ENCODE measurements at places on chromosomes 2 and 18.
A peak's percentile ranks its signal among the peaks of the same experiment; 100 is the strongest.

DNA sequence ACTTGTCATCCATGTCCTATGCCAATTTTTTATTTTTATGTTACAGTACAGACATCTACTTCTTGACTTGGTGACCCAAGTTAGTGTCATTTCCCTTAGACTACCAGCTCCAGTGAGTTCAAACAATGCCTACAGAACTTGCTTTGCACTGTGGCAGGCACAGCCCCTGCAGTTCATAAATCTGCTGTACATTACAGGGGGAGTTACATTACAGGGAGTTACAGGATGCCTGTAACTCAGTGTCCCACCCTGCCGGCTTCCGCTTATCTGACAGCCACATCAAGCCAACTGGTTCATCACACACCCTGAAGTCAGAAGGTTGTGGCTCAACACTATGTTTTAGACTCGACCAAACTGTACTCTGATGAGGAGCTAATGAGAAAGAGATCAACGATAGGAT, 7.8 kb upstream of the NPAS2 start:
- no peak for DNase-seq

GRCh38 chr2:128304715-128305554, 13.7 kb downstream of the HS6ST1 start:
- peak; percentile 55 for DNase-seq

DNA sequence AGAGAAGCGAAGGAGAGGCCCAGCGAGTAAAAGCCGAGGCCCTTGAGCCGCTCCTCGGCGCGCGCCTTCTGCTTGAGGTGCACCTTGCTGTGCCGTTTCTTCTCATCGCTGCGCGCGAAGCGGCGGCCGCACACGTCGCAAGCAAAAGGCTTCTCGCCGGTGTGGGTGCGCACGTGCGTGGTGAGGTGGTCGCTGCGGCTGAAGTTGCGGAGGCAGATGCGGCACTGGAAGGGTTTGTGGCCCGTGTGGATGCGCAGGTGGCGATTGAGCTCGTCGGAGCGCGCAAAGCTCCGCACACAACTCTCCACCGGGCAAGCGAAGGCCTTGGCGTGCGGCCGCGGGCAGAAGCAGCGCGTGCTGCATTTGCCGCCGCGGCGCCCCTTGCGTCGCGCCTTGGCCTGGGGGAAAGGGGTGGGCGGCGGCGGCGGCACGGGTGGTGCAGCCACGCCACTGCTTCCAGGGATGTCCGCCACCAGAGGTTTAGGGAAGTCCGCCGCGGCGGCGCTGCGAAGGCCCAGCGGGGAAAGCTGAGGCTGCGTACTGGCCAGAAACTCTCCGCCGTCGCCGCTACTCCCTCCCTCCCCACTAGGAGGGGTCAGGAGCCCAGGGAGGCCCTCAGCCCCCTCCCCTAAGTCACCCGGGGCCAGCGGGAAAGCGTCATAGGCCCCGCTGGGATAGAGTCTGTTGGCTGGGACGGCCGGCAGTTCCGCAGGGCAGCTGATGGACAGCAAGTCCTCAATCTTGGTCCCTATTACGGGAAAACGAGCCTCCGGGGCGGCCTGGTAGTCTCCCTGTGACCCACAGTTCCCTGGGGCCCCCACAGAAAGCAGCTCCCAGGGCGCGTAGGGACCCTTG, 1.7 kb downstream of the EGR4 start:
- DNase-seq = peak; percentile 48

- DNase-seq = no peak
Observed at GRCh38 chr2:51297488-51297887, 265.6 kb upstream of the NRXN1 start.

GRCh38 chr2:168585700-168586099, 129.6 kb downstream of the CERS6 start:
- no peak for DNase-seq

- DNase-seq = no peak
Observed at GRCh38 chr18:59323931-59324622, 5.6 kb upstream of the CPLX4 start.

DNA sequence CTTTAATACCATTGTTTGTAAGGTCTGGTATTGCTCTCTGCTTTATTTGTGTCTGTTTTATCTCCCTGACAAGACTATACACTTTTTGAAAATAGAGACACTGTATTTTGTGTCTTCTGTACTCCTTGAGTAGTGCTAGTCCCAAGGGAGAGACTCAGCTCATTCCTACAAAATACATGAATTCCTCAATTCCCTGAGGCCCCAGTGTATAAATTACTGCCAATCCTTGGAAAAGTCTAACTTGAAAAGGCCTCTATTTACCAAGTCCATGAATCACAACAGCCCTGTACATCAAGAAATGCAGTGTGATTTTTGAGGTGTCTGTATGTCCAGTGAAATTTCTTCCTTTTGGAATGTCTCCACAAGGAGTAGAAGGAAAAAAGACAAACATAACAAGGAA, 34.9 kb upstream of the NEDD4L start:
- DNase-seq = no peak

GRCh38 chr18:9000733-9001132, 101.8 kb upstream of the NDUFV2 start:
- no peak for DNase-seq

- DNase-seq = no peak
Observed at GRCh38 chr2:140337061-140337460, 1556.9 kb upstream of the NXPH2 start.

DNA sequence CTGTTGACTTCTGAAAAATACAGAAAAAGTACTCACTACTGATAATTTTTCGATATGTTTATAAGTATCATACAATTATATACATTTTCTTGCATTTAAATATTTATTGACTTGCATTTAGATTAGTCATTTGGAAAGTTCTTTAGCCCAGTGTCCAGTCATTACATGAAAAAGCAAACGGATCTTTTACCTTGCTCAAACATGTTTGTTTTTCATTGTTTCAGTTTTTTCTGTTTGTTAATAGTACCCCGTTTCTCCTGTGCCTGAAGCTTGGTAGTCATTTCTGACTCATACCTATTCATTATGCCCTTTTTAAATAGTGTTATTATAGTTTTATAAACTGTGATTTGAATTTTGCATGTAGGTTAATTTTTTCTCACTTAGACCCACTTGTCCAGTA, 28.1 kb downstream of the CEP192 start:
- no peak for DNase-seq

- no peak for DNase-seq
Observed at GRCh38 chr2:26011609-26011989, 22.3 kb upstream of the RAB10 start.

DNA sequence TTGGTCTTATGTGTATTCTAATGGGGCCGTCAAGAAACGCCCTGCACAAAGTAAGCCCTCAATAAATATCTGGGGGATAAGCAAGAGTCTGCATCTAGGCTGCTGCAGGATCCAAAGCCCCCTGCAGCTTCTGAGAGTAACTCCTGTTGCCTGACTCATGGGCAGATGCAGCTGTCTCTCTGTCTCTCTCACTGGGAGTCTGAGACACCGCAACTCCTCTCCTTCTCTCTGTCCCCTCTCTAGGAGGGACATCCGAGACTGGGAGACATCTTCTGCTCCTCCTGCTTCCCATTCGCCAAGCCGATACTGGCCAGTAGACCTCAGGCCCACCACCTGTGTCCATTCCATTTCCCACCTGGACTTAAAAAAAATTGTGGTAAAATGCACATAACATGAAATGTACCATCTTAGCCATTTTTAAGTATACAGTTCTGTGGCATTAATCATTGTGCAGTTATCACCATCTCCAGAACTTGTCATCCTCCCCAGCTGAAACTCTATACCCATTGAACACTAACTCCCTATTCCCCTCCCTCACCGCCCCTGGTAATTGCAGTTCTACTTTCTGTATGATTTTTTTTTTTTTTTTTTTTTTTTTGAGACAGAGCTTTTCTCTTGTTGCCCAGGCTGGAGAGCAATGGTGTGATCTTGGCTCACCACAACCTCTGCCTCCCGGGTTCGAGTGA, 20.1 kb downstream of the DYSF start:
- no peak for DNase-seq

Measured in NCI-H2227 treated with DMSO at 0.1 percent for 48 hours (cell line).